Astrocyte (in vitro differentiated cells and primary cell): ENCODE measurements at places on chromosomes 11 and 22. TPM values are rescaled to one million over a fixed set of nuclear protein-coding genes. Genes with fewer than 3 reads are reported as not detected.

- peaks cover 3% of the 10 kb centered on the region for H3K27me3 ChIP-seq
- peak; percentile 41 for DNase-seq
- H3K4me1 ChIP-seq, result peaks cover 33% of the 10 kb centered on the region
- H3K36me3 ChIP-seq, result no peaks in the 10 kb centered on the region
- H3K27ac ChIP-seq, result peak overlapping the region; percentile 88
- H3K4me3 ChIP-seq, result no peak overlapping the region
Measured at GRCh38 chr22:27420195-27420816, 381.2 kb downstream of the MN1 start.

GRCh38 chr11:72336163-72336562, 92.2 kb upstream of the PHOX2A start:
- no peak overlapping the region for H3K27ac ChIP-seq
- DNase-seq, result no peak
- H3K4me1 ChIP-seq, result no peaks in the 10 kb centered on the region
- no peaks in the 10 kb centered on the region for H3K27me3 ChIP-seq
- no peaks in the 10 kb centered on the region for H3K36me3 ChIP-seq

Gene KRTAP5-8
- total RNA-seq, result not detected in 2 replicates

GRCh38 chr22:37533995-37534394, 14.8 kb upstream of the CARD10 start:
- no peak overlapping the region for H3K27ac ChIP-seq
- DNase-seq, result peak; percentile 87
- no peak overlapping the region for H3K4me3 ChIP-seq
- peaks cover 18% of the 10 kb centered on the region for H3K4me1 ChIP-seq
- no peaks in the 10 kb centered on the region for H3K36me3 ChIP-seq
- peaks cover 2% of the 10 kb centered on the region for H3K27me3 ChIP-seq

Gene FOSL1
- total RNA-seq, result 24.5 and 37.9 TPM in 2 replicates

DNA sequence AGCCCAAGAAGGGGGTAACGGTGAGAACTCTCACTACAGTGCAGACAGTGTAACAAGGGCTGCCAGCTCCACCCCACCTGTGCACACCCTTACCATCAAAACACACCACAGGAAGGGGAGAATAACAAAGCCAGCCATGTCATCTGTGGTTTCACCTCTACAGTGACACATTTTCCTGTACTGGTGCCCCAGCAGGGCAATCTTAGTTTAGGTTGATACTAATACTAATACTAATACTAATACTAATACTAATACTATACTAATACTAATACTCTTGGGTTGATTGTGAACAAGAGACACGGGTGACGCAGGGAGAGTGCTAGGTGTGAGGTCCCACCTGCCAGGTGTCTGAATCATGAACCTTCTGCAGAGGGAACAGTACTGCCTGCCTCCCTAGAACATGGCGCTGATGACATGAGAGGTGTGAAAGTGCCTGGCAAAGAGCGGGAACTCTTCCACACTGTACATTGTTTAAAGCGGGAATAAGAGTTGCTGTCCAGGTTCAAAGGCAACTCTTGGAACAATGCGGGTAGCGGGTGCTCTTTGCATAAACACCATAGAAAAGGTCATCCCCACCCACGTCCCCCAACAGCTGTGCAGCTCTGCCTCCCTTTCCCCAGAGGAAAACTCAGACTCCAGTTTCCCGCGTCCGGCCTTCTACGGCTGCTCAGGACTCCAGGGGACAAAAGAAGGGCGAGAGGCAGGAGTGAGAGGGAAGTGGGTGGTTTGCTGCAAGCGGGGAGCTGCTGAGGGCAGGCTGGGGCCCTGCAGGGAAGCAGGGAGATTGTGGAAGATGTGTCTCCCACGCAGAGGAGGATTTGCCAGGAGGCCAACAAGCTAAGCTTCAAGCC, 25.0 kb upstream of the TMPRSS4 start:
- H3K4me3 ChIP-seq, result no peak overlapping the region
- DNase-seq, result no peak
- peaks cover 3% of the 10 kb centered on the region for H3K27me3 ChIP-seq
- no peak overlapping the region for H3K27ac ChIP-seq

DNA sequence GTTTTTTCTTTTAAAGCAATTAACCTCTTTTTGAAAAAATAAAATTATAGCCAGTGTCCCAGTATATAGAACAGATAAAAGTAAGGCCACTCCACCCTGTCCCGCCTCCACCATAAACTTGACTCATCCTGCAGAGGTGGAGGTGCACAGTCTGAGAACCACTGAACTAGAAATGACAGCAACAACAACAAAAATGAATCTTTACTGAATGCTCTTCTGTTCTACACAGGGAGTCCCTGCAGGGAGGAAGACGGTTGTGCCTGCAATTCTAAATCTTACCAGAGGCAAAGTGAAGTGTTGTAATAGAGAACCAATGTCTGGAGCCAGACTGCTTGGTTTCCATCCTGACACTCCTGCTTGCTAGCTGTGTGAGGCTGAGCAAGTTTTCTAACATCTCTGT, 162.3 kb downstream of the FBXO7 start:
- H3K36me3 ChIP-seq, result no peaks in the 10 kb centered on the region
- H3K4me1 ChIP-seq, result no peaks in the 10 kb centered on the region
- DNase-seq, result no peak
- H3K27ac ChIP-seq, result no peak overlapping the region
- no peaks in the 10 kb centered on the region for H3K27me3 ChIP-seq

DNA sequence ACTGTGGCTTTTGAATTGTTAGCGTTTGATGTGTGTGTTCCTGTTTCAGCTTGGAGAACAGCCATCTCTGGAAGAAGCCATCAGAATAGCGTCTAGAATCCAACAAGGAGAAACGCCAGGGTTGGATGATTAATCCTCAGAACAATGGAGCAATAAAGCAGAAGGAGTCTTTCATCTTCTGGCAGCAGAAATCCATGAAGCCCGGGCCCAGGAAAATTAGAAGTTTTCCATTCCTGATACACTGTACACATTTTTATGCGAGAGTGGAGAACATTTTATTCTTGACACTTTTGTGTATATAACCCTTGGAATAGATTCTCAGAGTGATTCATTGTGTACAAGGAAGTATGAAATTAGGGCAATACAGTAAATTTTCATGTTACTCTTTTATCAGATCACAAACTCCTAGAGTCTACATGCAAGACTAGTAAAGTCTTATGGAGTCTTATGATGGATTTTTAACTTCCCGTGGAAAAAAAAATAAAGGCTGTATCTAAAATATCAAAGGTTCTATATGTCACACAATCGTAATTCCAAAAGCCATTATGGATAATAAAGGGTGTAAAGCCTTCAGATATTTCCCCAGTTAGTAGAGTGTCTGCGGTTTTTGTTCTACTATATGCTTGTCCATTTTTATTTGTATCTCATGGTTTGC, 45.9 kb upstream of the WEE1 start:
- peak; percentile 93 for DNase-seq
- no peaks in the 10 kb centered on the region for H3K36me3 ChIP-seq
- H3K4me3 ChIP-seq, result no peak overlapping the region

- H3K27me3 ChIP-seq, result peaks cover 6% of the 10 kb centered on the region
- no peak overlapping the region for H3K4me3 ChIP-seq
- no peaks in the 10 kb centered on the region for H3K36me3 ChIP-seq
- DNase-seq, result peak; percentile 78
Measured at GRCh38 chr11:70470127-70470526, 71.8 kb downstream of the CTTN start.

DNA sequence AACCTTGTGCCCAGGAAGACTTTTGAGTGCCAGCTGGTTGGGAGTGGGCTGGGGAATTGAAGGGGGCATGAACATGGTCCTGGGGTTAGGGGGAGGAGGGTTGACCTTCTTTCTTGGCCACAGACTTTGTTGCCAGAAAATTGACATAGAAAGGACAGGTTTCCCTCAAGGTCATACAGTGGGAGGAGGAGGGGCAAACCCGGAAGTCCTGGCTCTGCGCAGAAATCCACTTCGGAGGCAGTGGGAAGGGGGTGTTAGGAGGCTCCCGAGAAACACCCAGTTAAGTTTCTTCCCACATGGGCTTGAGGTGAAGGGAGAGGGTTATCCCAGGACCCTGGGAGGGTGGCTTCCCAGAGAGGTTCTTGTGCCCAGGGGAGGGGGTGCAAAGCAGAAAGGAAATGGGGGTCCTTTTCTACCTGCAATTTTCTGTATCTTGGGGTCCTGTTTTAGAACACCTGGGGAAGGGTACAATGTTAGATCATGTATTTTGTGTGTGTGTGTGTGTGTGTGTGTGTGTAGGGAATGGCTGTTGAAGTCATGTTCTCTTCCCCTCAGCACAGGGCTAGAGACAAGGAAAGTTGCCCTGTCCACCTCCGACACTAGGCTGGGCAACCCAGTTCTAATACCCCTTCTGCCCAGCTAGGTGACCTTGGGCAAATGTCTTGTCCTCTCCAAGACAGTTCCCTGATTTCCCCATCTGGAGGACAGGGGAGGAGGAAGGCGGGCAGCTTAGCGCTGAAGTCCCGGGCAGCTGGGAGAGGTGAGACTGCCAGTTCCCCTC, 1.1 kb downstream of the PVALB start:
- no peak for DNase-seq
- no peaks in the 10 kb centered on the region for H3K36me3 ChIP-seq
- H3K4me1 ChIP-seq, result no peaks in the 10 kb centered on the region
- H3K27ac ChIP-seq, result no peak overlapping the region
- H3K4me3 ChIP-seq, result no peak overlapping the region
- H3K27me3 ChIP-seq, result peaks cover 69% of the 10 kb centered on the region

DNA sequence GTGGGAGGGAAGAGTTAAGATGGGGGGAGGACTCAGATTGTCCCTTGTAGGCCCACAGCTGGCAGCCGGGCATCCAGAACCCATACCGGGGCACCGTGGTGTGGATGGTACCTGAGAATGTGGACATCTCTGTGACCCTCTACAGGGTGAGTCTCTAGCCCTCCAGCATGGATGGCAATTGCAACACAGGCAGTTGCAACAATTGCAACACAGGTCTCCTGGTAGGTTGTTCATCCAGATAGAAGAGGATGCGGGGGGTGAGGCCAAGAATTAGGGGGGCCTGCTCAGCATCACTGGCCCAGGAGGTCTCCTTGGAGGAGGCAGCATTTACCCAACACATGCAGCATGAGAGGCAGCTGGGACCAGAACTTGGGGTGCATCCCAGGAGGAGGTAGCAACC, 3.4 kb downstream of the EHBP1L1 start:
- H3K4me1 ChIP-seq, result peaks cover 33% of the 10 kb centered on the region
- H3K36me3 ChIP-seq, result no peaks in the 10 kb centered on the region
- no peak overlapping the region for H3K4me3 ChIP-seq
- peaks cover 3% of the 10 kb centered on the region for H3K27me3 ChIP-seq
- no peak for DNase-seq

GRCh38 chr22:46824344-46824909, 62.0 kb downstream of the TBC1D22A start:
- no peak overlapping the region for H3K27ac ChIP-seq
- H3K36me3 ChIP-seq, result no peaks in the 10 kb centered on the region
- DNase-seq, result no peak
- H3K4me1 ChIP-seq, result peaks cover 13% of the 10 kb centered on the region
- no peak overlapping the region for H3K4me3 ChIP-seq
- no peaks in the 10 kb centered on the region for H3K27me3 ChIP-seq

Gene OR10G8
- total RNA-seq, result not detected in 2 replicates

- H3K4me1 ChIP-seq, result peaks cover 13% of the 10 kb centered on the region
- no peak overlapping the region for H3K4me3 ChIP-seq
- H3K27ac ChIP-seq, result no peak overlapping the region
- no peaks in the 10 kb centered on the region for H3K27me3 ChIP-seq
- H3K36me3 ChIP-seq, result no peaks in the 10 kb centered on the region
Measured at GRCh38 chr11:128553662-128554362, 33.5 kb downstream of the ETS1 start.

DNA sequence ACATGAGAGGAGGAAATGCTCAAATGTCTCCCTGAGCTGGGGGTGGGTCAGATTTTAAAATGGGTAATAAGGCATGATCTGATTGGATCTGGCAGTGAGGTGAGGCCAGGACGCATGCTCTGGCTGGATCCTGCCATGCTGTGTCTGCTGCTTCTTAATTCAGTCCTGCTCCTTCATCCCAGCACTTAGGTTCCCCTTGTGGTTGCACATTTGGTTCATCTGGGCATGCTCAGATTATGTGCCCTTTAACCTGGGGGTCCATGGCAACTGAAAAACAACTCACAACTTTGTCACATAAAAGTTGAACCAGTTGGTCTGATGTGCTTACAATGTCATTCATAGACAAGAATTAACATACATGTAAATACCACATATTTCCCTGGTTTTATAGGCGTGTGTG, 67.9 kb downstream of the PIWIL4 start:
- no peak overlapping the region for H3K4me3 ChIP-seq
- H3K36me3 ChIP-seq, result no peaks in the 10 kb centered on the region
- no peak overlapping the region for H3K27ac ChIP-seq
- no peak for DNase-seq
- H3K27me3 ChIP-seq, result no peaks in the 10 kb centered on the region
- no peaks in the 10 kb centered on the region for H3K4me1 ChIP-seq
